ENCODE measurements at places on chromosomes 5 and 9.

DNA sequence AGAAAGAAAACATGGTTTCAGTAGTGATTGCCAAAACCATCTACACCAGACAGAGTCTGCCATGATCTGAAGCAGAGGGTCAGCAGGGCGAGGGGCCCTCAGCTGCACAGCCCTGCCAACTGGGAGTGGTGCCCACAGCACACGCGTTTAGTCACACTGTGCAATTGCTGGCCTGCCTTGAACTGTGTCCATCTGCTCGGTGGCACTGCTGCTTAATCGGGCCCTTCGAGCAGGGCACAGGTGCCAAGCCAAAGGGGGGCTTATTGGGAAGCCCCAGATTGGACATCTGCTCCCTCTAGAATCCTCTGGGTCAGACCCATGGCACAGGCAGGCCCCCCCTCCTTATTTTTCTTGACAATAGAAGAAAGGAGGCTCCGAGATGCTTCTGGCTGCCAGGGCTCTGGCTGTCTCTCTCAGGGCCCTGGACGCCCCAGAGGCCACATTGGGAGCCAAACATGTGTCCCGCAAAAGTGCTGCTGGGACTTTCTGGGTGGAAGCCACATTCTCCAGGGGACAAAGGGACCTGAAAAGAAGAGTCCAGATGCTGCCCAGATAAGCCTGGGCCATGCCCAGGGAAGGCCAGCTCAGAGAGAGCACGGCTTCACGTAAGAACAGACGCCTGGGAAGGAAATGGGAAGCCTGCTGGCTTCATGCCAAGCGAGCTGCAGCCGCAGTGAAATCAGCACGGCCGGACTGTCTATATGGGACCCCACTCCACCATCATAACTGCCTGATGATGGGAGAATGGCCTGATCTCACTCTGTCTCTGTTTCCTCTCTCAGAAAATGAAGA lies 349.2 kb downstream of the GADD45G start:
- DNase-seq = no peak

- DNase-seq = no peak
Observed at GRCh38 chr5:179801304-179802206, 5.1 kb downstream of the MGAT4B start.

DNA sequence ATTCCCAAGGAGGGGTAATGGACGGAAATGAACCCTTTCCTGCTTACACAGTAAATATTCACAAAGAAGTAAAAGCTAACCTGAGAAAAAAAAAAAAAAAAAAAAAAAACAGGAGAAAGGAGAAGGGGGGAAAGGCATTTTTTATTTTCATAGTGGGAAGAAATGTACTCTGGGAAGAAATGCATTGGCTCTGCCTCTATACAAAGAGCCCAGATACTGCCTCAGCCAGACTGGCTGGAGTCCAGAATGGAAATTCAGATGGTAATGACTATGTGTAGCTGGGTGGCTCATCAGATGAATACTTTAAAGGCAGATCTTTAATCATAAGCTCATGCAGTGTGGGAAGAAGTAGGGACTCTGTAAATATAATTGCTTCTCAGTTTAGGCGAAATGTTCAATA lies 124.9 kb upstream of the ZNF608 start:
- DNase-seq = peak; percentile 12

GRCh38 chr9:22395687-22396141 lies 50.9 kb upstream of the DMRTA1 start:
- peak; percentile 90 for DNase-seq

DNA sequence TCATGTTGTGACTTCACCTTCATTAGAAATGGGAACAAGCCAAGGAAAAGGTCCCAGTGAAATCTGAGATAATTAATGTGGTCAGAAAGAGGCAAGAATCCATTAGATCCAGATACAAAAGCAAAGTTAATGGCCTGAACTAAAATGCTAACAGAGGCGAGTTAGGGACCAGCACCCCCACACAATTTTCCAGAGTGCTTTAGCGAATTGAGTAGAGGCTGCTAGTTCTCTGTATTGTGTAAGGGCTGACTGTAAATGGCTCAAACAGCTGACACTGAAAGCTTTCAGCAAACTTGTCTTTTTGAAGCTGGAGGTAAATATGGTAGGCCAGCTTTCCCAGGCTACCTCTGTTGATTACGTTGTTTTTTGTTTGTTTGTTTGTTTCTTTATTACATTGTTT lies 75.5 kb downstream of the CSNK1A1 start:
- peak; percentile 26 for DNase-seq

DNA sequence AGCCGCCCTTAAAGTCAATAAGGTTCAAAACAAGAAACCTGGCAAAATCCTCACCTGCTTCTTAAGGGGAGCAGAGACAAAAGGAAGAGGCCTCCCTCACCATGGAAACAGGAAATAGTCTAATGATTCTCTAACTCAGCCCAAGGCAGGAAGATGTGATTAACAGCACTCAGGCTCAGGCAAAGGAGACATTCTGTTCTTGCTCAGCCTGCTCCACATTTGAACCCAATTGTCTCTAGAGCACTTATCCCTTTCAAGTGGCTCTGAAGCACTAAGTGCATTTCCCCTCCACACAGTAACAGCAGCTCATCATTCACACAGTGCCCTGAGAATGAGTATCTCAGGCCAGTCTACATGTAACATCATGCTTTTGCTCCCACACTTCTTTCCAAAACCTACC lies 72.3 kb downstream of the NIPSNAP3B start:
- no peak for DNase-seq

GRCh38 chr5:160291467-160291866 lies 20.9 kb downstream of the CCNJL start:
- DNase-seq = no peak

- no peak for DNase-seq
Observed at GRCh38 chr5:168985454-168985853, 315.5 kb downstream of the SLIT3 start.

DNA sequence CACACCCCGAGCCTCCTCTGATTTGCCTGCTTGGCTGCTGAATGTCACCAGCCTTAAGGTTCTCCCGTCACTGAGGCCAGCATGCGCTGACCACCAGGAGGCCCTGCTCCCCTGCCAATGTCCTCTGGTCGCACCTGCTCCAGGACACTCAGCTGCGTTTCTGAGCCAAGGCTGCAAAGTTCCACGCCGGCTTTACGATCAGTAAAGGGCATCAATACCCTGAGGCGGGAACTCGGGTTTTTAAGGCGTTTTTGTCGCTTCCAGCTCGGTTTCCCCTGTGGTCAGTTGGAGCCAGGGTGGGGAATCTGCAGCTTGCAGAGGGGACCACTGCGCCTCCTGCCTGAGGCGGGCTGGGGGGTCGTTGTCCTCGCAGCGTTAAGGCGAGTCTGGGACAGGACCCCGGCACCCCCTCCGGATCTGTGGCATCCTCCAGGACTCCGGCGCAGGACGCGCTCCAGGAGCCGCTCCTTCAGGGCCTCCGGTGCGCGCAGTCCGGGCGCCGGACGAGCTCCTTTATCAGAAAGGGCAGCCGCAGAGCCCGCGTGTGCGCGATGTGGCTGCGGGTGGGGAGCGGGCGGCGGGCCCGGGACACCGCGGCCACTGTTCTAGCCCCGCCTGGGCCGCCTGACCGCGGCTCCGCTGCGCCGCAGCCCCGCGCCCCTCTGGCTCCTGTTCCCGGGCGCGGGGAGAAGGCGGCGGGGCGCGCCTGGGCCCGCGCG lies 24.1 kb upstream of the FLT4 start:
- no peak for DNase-seq

DNA sequence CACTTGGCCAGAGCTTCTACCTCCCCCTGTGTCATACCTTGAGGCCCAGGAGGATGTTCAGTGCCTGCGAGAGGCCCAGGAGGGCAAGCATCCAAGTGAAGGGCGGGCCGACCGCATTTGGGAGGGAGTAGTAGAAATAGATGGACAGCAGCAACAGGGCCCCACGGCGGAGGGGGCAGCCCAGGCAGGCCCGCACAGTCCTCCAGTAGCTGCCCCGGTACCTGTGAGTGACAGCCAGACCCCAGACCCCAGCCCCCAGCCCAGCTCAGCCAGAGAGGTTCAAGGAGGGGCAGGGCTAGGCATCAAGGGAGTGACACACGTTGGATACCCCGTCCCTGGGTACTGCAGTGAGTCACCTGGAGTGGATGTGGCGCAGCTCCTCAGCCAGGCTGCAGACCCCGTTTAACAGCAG lies 1.4 kb downstream of the STING1 start:
- no peak for DNase-seq

- no peak for DNase-seq
Observed at GRCh38 chr9:136997830-136998234, 1.5 kb upstream of the CLIC3 start.

DNA sequence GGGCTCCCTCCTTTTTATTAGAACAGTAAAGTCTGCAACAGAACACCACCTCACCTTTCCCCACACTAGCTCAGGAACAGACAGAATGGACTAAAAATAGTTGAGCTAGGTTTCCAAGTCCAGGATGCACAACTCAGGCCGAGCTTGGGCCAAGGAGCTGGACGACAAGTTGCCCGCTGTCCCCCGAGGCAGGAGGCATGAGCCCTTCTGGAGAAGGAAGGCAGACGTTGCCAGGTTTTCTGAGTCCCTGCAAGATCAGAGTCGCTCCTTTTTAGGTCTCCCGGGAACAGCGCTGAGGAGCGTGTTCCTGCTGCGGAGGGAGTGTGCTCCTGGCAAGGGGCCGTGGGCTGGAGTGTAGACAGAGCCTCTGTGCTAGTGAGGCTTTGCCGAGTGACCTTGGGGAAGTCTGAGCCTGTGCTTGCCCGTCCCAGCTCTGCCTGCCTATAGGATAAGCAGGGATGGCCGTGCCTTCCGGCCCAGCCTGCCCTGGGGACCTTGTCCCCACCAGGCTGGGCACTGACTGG lies 121.6 kb downstream of the WNK2 start:
- no peak for DNase-seq

GRCh38 chr5:24714746-24715145 lies 70.0 kb upstream of the CDH10 start:
- DNase-seq = no peak

DNA sequence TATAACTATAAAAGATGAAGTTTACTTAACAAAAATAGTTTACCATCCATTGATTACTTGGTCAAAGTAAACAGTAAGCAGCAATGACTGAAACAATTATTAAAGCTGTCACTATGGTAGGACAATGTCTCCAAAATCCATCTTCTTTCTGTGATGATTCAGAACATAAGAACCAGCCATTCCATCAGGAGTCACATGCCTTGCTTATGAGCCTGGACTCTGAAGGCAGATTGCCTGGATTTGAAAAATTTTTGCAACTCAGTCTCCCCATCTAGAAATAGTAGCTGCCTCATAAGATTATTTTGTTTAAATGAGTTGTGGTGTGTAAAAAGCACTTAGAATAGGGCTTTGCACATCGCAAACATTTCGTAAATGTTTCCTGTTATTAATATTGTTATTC lies 136.2 kb downstream of the LIFR start:
- no peak for DNase-seq

GRCh38 chr5:179495906-179496455 lies 54.4 kb upstream of the RUFY1 start:
- DNase-seq = no peak

- no peak for DNase-seq
Observed at GRCh38 chr9:29640507-29640906, 2067.2 kb upstream of the C9orf72 start.

- DNase-seq = peak; percentile 16
Observed at GRCh38 chr5:115098041-115098702, 71.5 kb downstream of the TRIM36 start.

- DNase-seq = no peak
Observed at GRCh38 chr5:159909126-159909525, 7.2 kb upstream of the ADRA1B start.

DNA sequence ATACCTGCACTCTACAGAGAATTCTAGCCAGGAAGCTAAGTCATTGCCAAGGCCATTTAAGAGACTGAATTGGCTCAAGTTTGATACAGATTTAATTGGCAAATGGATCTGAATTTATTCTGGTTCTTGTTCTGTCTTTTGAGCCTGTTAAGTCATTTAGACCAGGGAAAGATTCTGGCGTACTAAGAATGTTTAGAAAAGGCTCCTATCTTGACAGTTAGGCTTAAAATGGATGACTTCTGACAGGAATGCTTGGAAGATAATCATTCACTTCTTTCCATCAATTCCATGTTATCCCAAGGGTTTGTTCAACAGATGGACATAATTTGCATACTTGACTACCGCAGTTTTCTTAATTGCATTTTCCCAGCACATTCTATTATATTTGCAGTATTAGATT lies 376.6 kb downstream of the PTPRD start:
- DNase-seq = no peak

DNA sequence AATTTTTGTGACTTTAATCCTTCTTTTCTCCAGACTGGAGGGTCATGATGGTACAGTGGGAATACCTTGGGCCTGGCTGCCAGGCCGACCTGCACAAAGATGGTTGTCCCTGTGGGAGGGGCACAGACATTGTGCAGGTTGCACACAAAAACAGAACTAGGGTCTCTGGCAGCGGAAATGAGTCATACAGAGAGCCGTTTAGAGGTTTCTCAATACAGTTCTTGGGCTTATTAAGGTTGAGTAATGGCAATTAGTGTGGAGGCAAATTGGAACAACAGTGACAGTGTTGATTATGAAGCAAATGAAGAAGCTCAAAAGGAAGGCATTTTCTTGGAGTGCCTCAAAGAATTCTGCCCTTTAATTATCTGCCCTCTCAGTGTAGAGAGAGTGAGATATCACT lies 173.6 kb downstream of the TENT4A start:
- DNase-seq = no peak

DNA sequence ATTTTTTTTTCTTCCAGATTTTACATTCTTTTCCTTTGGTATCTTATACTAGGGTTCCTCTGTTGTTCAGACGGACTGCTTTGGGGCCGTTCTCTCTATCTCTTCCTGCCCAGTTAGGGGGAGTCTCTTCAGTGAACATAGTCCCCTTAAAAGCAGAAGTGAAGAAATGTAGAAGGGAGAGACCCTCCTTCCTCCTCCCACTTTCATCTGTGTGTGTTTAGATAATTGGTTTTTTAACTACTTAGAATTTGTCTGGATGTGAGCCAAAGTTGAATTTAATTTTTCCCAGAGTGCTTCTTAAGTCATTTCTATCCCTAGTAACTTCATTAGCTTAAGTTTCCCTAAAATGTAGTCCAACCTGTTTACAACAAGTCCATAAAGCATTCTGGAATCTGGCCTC lies 167.5 kb downstream of the HACD4 start:
- no peak for DNase-seq

DNA sequence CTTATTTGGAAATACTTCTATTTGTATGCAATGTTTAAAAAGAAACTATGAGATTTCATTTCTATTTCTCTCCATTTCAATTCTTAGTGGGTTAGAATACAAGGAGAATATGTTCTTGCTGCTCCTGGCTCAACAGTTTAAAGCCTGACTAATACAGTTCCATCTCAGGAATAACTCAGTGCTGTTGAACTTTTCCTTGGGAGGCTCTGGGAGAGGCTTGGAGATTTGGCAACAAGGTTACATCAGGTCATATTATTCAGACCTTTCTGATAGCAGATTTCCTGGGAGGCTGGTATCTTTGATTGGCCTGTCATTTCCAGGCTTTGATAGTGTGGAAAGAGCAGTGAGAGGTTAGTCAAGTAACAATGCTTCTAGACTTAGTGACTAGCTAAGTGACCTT lies 481.7 kb upstream of the KLF4 start:
- no peak for DNase-seq

GRCh38 chr5:36045895-36046294 lies 20.8 kb downstream of the UGT3A2 start:
- no peak for DNase-seq
